ENCODE measurements at places on chromosomes 1 and 21.

GRCh38 chr1:225434046-225434445 lies 6.2 kb upstream of the LBR start:
- no peak for DNase-seq

GRCh38 chr1:225713281-225713680 lies 60.4 kb upstream of the ENAH start:
- no peak for DNase-seq

DNA sequence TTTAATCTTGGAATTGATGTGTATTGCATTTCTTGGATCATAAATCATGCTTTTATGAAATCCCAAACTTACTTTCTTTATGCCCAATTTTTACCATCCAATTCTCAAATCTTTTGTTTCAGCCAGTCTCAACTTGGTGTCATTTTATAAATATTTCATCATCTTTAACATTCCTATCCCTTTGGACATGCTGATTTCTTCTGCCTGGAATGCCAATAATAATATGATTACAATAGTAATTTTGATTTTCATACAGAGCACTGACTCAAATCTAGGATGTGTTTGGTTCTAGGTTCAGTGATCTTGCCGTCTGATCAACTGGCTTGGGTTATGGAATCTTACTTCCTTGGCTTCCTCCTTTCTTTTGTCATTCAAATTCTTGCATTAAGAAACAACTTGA lies 12.8 kb downstream of the RRP15 start:
- DNase-seq: no peak

- peak; percentile 49 for DNase-seq
Observed at GRCh38 chr1:200314085-200314750, 95.6 kb downstream of the ZNF281 start.

DNA sequence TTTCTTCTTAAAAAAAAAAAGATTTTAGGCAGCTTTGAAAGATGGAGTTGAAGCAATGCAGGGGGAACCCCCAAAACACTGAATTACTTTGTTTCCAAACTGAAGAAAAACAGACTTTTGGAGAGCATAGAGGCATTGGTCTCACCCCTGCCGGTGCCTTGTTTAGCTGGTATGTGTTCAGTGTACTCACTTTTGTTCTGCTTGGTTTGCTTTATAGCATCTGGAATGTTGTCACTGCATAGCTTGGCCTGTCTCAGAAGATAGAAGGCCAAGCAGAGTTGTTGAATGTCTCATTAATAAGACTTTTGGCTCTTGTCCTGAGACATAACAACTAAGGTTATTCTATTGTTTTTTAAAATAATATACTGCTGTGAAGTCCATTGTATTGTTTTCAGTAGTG lies 6.9 kb downstream of the THRAP3 start:
- DNase-seq: no peak

- no peak for DNase-seq
Observed at GRCh38 chr1:15305468-15305770, 58.4 kb downstream of the FHAD1 start.

GRCh38 chr1:116203920-116204319 lies 92.7 kb downstream of the MAB21L3 start:
- DNase-seq: no peak

GRCh38 chr21:44869781-44870747 lies 3.4 kb downstream of the PTTG1IP start:
- peak; percentile 77 for DNase-seq

GRCh38 chr1:225689882-225690459 lies 37.0 kb upstream of the ENAH start:
- DNase-seq: peak; percentile 79

DNA sequence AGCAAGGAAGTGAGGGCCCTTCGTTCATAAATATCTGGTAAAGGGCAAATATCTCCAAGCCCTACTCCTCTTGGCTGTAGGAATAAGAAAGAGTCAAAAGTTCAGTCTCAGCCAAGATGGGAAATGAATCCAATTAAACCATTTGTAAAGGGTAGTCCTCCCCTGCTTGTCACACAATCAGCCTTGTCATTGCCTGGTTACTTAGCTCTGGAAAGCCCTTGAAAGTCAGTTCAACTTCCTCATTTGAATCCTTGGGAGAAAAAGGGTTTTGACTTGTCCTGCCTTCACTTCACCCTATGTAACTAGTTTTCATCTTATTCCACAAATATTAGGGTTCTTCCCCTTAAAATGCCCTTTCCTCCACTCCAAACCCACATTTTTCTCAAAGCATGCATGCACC lies 100.0 kb downstream of the ELAVL4 start:
- DNase-seq: no peak

DNA sequence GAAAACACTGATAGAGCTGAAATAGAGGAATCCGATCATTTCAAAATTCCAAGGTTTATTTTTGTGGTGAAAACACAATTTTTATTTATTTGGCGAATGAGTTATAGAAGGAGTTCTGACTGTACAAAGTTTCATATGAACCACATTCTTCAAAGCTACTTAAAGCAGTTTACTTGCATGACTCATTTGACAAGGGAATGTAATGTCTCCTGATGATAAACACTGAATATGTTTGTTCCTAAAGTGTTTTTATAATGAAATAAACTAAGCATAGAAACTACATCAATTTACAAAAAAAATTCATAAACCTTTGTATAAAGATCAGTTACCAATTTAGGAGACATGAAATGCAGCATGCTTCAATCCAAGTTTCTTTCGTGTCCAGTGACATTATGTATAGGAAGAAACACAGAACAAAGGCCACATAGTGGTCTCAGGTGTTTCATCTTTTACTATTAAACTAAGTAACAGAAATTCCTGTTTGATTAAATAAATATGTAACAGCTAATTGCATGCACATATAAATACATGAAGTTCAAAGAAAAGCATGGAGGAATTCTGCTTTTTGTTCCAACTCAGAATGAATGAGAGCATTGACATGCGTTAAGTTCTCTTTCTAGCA lies 2.5 kb downstream of the PRKACB start:
- peak; percentile 67 for DNase-seq

- no peak for DNase-seq
Observed at GRCh38 chr1:173206816-173207568, at the start of gene TNFSF4. Gene TNFSF4 (minus strand): TSS chr1:173207331. CDS start chr1:173207176, 155 bp downstream.

DNA sequence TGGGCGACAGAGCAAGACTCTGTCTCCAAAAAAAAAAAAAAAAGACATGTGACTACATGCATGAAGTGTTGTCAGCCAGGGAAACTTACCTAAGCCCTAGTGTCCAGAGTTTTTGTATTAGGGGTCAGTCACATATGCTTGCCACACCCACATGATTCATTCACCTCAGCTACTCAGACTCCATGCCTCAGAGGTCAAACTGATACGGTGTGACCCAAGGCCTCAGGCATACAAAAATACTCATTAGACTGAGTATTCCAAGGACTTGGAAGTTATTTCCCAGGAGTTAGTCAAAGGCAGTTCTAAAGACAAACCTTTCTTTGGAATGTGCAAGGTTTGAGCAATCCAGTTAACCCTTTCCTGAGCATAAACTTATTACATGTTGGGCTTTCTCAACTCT lies 6.3 kb upstream of the TRIM33 start:
- peak; percentile 72 for DNase-seq

DNA sequence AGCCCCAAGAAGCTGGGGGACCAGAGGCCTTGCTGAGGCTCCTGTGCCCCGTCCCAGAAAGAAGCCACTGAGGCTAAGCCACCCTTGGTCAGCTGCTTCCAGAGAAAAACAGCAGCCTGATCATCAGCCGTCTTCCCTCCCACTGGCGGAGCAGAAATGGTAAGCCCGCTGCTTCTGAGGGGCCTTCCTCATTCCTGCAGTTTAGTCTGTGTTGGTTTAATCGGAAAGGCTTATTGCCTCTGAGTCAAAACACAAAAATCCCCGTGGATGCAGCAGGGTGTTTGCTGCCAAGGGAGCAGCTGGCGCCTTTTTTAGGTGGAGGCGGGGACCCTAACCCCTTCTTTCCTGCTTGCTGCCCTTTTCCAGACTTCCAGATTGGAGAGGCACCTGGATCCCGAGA lies 33.9 kb downstream of the SPSB1 start:
- no peak for DNase-seq

DNA sequence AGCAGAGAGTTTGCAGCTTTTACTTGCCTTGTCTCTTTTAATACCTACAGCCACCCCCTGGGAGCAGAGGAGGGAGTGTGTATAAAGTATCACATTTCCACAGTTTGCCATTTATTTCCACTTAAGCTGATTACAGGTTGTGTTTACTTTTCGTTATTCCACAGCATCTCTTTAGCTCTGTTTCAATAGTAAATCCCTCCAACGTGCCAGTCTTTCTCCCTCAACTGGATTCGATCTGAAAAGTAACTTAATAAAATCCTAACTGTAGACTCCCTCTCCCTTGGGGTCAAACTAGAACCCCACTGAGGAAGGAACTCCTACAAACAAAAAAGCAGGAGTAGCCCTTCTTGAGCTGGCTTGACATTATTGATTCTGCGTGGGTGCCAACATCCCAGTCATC lies 3.1 kb upstream of the FCGR2A start:
- no peak for DNase-seq

GRCh38 chr1:59288046-59288445 lies 8.8 kb upstream of the FGGY start:
- no peak for DNase-seq

- DNase-seq: peak; percentile 29
Observed at GRCh38 chr1:12031039-12031980, 12.0 kb downstream of the MIIP start.

DNA sequence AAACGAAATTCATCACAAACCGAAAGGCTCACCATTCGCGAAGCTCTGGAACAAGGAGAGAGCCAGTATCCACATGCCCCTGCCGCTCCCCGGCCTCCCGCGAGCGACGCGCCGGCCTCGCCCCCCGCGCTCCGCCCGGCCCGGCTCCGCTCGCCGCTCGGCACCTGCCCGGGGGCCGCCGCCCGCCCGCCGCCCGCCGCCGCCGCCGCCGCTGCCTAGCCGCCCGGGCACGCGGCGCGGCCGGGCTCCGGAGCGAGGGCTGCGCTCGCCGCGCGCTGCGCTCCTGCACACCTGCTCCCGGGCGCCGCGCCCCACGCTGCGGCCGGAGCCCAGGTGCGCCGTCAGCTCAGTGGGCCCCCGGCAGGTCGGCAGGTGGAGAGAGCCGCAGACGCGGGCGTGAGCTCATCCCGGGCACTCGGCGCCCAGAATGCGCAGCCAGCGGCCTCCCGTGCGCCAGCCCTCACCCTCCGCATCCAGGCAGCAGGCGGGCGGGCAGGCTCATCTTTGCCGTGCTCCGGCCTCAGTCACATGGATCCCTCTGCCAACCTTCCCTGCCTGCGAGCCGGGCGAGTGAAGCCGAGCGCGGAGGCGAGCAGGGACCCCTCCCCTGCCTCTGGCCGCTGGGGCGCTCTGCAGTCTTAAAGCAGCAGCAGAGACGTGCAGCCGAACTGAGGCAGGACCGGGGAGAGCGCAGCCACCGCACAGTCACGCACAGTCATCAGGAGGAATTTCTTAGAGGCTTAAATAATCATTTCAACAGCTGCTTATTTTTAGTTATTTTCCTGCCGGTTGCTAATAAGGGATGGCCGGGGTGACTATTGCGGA lies at the start of gene DSCAM:
DSCAM (minus strand) TSS at position 572 of the 825 bp plus-strand sequence; CDS start at position 75, 497 bp downstream.
- DNase-seq: peak; percentile 62

DNA sequence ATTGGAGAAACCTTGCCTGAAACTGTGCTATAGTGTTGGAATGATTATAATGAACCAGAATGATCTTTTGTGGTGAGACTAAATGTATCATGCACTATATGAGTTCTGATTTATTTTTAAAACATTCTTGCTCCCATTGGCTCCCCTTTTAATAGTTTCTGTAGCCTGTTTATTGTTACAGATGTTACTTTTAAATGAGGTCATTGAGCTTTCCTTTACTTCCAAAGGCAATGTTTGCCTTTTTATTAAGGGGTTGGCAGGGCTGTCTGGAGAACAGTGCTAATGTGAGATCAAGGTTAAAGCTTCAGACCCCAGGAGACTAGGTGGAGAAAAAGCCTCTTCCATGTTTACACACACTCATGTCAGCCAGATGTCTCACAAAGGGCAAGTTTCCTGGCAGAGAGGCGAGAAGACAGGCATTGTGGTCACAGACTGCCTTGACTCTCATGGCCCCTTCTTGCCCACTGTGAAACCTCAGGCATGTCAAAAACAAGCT lies 120.6 kb upstream of the RAVER2 start:
- peak; percentile 43 for DNase-seq

GRCh38 chr1:98323388-98323787 lies 338.1 kb upstream of the SNX7 start:
- peak; percentile 96 for DNase-seq

DNA sequence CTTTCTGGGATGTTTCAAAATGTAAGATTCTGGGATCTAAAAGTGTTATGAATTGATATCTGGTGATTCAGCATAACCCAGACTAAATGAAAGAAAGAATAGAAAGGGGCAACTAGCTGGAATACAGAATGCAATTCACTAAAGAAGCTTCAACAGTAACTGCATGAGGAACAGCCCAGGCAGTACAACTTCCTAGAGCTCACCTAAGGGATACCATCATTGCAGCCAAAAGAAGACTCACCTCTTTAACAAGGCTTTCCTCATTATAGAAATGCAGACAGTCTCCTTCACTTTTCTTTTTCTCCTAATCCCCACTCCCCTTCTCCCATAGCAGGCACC lies 6.3 kb downstream of the RGS5 start:
- DNase-seq: no peak

DNA sequence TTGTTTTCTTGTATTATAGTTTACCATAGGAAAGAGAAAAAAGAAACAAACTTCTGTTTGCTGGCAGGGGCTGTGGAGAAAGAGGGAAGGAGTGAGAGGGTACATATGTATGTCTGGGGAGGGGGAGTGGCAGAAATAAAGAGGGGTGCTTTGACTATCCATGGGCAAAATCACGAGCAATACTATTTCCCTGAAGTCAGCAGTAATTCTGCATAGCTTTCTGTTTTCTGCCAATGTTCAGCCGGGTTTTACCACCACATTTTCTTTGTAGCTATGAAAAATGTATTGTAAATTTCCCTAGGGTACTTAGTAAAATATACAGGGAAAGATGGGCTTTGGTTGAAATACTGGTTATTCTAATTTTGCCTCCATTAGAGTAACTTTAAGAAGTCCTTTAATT lies 45.2 kb upstream of the PGD start:
- no peak for DNase-seq

DNA sequence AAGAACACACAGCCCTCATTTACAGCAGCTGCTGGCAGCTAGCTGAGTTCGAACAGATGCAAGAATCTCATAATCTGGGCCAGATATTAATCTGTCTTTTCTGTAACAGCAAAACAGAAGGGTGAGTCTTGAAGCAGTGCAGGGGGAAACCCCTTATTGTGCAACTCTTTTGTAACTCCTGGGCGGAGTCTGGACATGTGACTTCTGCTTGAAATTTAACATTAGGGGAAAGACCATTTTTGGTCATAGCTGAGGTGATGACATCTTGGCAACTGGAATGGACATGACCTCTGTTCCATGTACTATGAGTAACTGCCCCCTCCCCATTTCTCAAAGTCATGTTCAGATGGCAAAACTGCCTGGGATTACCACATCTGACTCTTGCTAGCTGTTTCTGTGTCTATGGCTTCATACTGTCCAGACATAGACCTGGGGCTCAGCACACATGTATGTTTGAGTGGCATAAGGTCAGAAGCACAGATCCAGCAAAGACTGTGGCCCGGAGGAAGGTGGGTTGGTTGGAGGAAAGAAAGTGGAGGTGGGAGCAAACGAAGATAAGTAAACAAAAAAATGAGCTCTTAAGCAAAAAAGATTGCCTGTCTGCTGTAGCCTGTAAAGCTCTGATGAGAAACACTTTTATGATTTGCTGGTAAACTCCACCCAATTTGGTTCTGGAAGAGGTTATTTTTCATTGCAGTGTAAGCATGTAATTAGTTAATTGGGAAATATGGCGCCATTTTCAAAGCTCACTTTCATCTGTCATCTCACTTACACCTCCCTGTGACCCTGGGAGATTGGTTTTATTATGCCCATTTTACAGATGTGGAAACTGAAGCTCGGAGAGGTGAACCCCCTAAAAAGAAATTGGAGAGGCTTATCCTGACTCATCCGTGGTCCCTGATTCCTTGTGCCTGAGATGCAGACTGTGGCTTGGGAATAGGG lies 26.1 kb downstream of the ETS2 start:
- peak; percentile 99 for DNase-seq

Data from epithelial cell of esophagus (primary cell).